ENCODE measurements at places on chromosomes 6 and 20.
A peak's percentile ranks its signal among the peaks of the same experiment; 100 is the strongest.

DNA sequence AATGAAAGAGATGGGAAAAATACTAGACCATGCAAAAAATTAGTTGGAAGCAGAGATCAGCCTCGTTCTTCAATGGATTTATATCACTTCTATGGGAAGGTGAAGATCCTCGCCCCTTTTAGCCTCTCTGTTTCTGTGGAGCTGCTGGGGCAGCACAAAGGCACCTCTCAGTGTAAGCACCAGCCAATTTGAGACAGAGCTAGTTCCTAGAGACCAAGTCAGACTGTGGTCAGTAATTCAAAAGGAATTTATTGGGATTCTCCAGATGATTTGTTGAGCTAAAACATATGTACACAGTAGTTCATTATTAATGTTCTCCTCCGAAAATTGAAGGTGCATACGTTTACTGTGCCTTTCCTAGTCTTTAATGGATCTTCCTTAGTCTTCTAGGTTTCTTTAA lies 42.4 kb downstream of the SCGN start:
- no peak for DNase-seq

DNA sequence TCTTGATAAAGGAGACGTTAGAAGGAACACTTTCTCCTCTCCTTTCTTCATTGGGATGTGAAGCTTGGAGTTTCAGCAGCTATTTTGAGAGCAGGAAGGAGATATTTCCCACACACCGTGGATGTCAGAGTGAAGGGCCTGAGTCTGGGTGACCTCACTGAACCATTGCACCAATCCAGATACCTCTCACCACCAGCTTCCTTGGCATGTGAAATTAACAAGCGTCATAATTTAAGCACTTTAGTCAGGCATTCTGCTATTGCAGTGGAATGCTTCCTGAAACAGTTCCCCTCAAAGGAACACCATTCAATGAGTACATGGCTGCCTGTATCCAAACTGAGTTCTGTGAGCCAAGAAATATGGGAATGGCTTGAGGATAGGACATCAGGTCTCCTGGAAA lies 83.7 kb downstream of the CHMP4B start:
- DNase-seq = no peak

- DNase-seq = no peak
These were observed 35.6 kb downstream of the B4GALT5 start for GRCh38 chr20:49677777-49678758.

DNA sequence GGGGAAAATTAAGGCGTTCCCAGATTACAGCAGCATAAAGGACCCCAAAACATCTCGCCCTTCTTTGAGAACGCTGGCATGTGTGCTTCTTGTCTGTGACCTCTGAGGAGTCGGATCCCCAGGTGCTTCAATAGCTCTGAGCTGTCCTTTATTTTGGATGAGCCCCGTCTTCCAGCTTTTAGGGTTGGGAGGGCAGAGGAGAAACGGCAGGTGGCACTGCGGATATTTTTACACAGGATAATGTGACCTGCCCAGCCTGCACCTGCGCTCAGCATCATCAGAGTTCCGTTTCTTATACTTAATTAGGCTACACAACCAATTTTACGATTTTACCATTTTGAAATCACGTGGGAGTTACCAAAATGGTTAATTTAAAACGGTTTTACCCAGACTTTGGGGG lies 147.7 kb upstream of the RPS6KA2 start:
- peak; percentile 24 for DNase-seq

Data from NCI-H524 (cell line).